Esophagus squamous epithelium (tissue), 5 donors: ENCODE measurements at places on chromosomes 3 and 15.

DNA sequence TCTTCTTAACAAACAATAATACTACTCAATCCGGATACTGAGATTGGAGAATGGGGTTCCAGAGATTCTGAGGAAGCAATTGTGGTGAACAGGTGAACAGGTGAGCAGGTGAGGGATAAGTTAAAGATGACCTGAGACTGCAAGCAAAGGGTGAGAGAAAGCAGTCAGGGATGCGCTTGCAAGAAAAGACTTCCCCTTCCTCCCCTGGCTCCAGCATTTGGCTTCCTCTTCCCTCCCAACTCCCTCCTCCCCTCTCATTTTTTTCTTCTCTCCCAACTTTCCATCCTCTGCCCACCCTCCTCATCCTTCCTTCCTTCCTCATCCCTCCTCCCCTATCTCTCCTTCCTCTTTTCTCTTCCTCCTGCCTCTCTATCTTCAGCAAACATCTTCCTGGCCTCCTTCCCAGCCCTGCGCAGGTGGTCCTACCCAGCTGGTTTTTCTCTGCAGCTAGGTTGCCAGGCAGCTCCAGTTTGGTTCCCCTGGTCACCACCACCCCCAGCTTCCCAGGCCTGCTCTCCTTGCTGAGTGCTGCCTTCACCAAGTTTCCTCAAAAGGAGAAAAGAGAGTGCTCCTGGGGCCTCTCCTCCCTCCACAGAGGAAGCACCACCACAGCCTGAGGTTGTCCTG lies 10.4 kb upstream of the VIPR1 start:
- DNase-seq = no peak

DNA sequence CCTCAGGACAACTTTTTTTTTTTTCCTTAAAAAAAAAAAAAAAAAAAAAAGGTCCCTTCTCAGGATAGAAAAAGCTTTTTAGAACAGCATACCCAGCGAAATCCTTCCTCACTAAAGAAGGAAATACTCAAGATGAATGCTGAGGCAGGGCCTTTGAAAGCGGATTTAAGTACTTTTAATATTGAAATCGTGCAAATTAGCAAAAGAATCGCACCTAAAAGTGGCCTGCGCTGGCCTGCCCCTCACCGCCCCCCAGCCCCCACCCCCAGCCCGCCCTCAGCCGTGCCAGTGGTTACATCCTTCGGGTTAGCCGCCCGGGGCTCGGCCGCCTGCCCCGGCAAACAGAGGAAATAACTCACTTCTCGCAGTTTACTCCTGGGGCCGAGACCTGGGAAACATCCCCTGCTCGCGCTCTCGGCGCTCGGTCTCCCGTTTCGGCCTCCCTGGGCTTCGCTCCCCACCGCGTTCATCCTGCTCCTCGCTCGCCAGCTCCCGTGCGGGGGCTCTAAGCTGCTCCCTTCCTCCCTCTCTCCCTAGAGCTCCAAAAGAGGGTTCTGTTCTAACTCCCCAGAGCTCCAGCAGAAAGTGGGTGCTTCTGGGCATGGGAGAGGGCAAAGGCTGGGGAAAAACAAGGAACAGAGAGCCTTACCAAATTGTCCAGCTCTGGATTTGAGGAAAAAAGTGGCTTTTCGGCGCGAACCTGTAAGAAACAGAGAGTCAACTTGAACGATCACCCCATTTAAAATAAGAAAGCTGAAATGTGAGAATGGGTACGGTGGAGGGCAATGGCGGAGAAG lies 5.2 kb downstream of the MEIS2 start:
- no peak for DNase-seq

- no peak for DNase-seq
Observed at GRCh38 chr3:71815340-71816067, 30.6 kb upstream of the PROK2 start.

- DNase-seq = no peak
Observed at GRCh38 chr15:39124155-39124552, 456.7 kb upstream of the THBS1 start.

- no peak for DNase-seq
Observed at GRCh38 chr15:70584441-70584837, 178.9 kb downstream of the UACA start.

DNA sequence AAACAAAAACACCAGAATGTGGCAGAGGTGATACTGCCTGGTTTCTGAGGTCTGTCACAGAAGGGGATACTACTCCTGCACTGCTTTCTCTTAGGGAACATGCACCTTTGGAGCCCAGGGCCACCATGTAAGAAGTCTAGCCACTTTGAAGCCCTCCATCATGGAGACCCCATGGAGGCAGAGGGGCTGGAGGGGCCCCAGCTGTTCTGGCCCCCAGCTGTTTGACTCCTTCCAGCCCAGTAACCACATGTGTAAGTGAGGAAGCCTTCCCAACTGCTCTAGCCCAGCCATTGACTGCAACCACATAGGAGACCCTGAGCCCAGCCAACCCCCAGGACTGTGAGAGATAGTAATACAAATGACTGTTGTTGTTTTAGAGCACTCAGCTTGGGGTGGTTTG lies 9.0 kb upstream of the IGDCC4 start:
- DNase-seq = no peak

DNA sequence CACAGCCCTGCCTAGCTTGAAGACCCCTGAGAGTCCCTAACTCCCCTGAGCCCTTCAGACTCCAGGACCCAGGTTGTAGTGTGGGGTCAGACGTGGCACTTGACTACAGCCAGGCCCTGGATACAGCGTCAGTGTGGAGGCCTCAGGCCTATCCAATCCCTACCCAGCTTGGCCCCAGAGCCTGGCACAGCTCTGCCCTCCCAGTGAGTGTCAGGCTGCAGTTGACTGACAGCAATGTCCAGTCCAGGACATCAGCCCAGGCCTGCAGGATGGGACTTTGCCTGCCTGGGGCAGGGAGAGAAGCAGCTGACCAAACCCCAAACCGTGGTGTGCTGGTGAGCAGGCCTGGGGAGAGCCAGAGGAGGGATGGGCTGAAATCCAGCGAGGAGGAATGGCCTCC lies 27.3 kb downstream of the KLF13 start:
- no peak for DNase-seq

DNA sequence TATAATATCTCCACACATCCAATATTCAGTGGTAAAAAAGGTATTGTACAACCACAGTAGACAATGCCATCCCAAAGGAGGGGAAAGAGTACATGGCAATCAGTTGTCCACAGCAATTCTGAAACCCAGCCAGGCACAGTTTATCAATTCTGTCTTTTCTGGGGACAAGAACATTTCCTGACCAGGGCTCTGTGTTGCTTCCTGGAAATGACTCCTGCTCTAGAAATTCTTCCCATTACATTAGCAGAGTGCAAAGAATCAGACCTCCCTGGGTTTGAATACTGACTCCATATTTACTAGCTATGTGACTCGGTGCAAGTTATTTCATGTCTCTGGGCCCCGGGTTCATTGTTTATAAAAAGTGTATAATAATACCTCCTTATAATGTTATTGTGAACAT lies 220.4 kb upstream of the CFAP20DC start:
- DNase-seq = no peak

DNA sequence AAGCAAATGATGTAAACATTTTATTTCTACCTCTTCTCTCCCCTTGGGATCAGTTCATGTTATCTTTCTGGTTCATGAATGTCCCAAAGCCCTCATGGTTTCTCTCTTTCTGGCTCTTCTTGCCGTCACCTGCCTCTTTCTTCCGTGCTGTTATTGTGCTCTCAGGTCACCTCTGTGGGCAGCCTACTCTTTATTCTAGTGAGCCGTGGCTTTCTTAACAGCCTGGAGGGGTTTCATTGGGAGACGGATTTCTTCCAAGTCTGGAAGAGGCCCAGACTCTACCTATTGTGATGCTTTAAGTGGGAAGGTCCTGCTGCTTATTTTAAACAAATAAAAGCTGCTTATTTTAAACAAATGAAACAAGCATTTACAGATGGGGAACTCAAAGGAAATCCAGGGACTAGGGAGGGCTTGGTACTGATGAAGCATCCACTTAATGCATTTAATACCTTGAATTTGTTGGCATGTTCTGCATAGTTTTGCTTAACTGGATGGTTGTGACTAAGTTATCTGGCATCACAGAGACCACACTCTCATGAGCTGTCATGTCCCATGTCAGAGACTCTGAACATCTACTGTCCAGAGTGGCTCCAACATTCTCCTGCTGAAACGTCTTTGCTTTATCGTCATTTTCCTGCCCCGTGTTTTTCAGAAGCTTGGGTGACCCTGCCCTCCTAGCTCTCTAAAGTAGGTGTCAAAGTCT lies 443.3 kb downstream of the GABRG3 start:
- no peak for DNase-seq

DNA sequence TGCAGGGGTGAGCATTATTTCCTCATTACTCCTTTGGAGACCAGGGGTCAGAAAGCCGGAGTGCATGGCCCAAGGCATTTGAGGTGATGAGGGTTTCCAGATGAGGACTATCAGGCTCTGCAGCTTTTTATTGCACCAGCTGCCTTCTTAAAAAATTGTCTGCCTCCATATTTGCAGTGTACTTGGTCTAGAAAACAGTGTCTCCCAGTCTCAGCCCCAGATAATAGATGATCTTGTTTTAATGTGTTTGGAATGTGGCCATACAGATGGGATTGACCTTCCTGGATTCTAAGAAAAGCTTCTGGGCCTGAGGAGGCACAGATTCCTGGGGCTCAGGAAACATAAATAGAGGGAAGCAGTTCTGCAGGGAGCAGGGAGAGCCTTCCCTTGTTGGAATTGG lies 123.3 kb downstream of the GABRG3 start:
- no peak for DNase-seq

DNA sequence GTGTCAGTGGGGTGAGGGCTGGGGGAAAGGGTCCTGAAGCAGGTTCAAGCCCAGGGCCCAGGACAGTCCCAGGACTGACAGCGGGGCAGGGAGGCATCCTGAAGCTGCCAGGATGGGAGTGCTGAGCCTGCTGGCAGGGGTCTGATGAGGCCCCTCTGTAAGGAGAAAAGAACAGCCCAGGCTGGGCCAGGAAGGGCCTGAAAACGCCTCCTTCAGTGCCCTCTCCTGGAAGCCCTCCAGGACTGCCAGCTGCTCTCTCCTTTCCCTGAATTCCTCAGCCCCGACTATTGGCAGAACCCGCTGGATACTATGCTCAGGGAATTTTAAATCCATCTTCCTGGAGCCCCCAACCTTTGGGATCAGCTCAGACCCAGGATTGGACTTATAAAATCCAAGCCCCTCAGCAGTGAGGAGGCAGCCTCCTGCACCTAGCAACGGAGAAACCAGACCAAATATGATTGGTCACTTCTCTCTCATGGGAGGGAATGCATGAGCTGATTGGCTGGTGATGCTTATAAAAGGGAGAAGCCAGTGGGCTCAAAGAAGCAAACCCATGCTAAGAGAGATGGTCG lies 203.5 kb upstream of the LINGO1 start:
- no peak for DNase-seq
